ENCODE measurements at places on chromosomes 4 and X.

- DNase-seq, result no peak
These were observed 100.9 kb downstream of the TTC29 start for GRCh38 chr4:146844761-146845160.

DNA sequence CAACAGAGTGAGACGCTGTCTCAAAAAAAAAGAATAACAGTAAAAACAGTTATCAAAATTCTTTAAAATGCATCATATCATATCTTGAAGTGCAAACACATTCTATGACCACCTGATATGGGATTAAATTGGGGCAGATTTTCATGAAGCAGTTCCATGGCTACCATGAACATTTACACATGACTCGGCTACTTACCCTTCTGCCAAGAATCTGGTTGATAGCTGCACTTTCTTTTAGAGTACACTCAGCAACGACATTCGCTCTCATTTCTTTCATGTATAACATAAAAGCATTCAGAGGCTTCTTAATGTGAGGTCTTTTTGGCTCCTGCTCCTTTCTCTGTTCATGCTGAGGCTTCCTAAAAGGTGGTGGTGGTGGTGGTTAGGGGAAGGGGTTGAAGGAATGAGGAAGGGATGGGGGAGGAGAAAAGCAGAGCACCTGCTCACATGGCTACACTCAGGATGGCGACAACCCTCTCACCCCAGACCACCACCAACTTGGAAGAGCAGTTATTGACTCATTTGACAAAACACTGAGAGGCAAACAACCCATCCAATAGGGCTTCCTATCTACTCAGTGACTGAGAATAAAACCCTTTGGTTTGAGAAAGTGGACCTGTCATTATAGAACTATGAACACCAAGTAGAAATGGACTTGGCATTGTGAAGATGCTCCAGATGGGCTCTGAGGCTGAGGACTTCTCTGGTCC lies 88.5 kb downstream of the HADH start:
- DNase-seq, result no peak

- no peak for DNase-seq
These were observed 74.8 kb downstream of the POLA1 start for GRCh38 chrX:24768556-24768955.

DNA sequence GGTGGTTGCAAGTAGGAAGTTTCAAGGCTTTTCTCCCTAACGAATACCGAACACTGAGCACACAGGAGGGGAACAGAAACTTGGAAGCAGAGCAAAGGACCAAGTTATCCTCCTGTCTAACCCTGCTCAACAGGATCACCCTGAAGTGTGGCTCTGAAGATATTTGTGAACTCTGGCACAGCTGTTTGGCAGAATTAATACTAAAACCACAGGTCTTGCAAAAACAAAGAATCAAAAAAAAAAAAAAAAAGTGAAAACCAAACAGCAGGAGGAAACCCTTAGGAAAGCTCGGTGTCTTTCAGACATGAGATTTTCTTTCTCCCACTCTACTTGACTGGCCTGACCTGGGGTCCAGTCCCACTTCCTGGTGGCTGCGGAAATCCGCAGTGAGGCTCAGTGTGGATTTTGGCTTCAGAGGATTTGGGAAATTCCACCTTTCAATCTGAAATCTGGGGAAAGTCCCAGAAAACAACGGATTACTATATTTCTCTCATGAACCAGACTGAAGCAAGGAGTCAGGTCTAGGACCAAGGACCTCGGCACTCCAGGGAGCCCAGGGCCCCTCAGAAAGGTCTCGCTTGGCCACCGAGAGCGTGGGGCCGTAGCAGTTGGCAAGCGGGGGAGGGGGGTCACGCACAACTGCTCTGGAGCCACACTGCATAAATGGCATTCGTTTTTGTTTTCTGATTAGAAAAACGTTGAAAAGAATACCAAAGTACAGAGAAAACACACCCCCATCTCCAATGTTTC lies 867 bp downstream of the TIFA start:
- peak; percentile 10 for DNase-seq

- DNase-seq, result no peak
These were observed 36.1 kb upstream of the INPP4B start for GRCh38 chr4:142882159-142882558.

DNA sequence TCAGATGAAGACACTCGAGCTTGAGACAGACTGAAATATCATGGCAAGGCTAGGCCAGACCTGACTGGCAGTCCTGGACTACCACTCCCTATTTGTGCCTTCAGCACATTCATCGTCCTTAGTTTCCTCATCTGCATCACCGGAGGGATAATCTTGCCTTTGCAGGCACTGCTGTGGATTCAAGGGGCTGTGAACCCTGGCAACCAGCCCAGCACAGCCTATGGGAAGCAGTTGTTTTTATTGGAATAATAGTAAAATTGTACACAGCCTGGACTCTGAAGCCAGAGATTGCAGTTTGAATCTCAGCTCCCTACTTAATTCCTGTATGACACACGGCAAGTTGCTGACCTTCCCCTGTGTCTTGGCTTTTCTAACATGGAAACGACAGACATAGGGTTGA lies 161.0 kb downstream of the NSUN7 start:
- no peak for DNase-seq

DNA sequence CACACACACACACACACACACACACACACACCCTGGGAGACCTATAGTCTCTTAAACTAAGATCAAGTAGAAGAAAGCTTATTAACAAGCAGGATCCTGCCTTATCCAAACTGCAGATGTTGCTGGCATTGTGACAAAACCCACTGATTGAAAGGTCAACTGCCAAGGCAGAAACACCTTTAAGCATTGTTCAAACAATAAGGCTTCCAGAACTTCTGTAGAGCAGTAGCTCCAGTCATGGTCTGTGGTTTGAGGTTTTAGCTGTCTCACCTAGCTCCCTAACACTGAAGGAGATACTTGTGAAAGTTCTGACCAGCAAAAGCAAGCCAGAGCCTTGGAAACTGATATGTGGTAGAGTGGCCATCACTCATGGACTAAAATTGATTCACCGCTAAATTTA lies 59.8 kb downstream of the PTCHD1 start:
- DNase-seq, result no peak

DNA sequence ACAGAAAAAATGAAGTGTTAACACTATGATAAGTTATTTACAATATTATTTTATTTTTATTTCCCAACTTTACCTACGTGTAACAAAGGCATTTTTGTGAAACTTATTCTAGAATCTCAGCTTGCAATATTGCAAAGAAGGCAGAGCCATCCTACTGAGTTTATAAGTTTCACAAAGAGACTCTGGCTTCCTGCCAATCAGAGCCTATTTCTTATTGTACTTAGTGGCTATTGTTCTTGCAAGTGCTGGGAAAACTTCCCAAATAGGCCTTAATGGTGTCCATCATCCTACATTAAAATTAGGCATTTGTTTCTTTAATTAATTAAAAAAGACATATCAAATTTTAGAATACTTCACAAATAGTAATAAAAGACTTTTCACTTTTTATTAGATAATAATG lies 233.2 kb downstream of the EPHA5 start:
- no peak for DNase-seq

- no peak for DNase-seq
These were observed 150.1 kb upstream of the MAGEB2 start for GRCh38 chrX:30065226-30065625.

DNA sequence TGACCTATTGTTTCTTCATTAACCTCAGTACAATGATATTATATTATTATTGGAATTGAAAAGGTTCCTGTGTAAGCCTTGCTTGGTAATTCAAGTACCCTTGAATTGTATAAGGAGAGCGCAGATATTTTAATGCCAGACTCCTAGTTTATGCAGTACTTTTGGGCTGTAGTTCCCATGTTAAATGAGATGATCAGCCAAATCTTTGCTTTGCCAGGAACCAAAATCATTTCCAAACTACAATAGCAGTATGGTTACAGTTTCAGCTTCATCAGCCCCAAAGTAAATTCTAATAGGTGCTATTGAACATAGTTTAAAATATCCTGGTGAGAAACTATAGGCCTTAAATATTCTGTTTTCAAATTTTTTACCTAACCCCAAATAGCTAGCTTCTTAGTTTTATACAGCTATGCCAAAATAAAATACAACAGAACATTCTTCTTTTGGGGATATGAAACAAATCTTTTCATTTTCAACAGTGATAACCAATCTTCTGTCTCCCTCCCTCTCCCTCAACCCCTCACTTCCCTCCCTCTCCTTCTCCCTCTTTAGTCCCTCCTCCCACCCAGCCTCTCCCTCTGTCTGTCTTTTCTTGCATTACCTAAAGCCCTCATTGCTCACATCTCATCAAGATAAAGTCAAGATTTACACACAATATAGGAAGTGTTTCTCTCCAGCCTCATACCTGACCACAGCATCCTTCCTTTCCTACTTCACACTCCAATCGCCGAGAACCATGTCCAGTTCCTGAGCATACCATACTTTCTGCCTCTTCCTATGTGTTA lies 190.1 kb downstream of the SHROOM3 start:
- no peak for DNase-seq

DNA sequence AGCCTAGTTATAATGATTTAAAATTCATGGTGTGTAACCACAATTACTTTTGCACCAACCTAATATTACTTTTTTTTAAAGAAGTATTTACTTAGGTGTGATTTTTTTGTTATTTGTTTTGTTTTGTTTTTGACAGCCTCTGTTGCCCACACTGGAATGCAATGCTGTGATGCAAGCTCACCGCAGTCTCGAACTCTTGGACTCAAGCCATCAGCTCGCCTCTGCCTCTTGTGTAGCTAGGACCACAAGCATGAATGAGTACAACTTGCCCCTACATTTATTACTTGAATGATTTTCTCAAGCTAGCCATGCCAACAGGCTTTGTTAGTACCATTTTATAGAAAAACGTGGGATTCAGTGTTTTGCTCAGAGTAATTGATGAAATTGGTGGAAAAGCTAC lies 488.8 kb upstream of the CPEB2 start:
- no peak for DNase-seq

GRCh38 chr4:128635955-128636560 lies 173.4 kb upstream of the JADE1 start:
- DNase-seq, result no peak

- no peak for DNase-seq
These were observed 55.3 kb downstream of the MANBA start for GRCh38 chr4:102705391-102705935.

DNA sequence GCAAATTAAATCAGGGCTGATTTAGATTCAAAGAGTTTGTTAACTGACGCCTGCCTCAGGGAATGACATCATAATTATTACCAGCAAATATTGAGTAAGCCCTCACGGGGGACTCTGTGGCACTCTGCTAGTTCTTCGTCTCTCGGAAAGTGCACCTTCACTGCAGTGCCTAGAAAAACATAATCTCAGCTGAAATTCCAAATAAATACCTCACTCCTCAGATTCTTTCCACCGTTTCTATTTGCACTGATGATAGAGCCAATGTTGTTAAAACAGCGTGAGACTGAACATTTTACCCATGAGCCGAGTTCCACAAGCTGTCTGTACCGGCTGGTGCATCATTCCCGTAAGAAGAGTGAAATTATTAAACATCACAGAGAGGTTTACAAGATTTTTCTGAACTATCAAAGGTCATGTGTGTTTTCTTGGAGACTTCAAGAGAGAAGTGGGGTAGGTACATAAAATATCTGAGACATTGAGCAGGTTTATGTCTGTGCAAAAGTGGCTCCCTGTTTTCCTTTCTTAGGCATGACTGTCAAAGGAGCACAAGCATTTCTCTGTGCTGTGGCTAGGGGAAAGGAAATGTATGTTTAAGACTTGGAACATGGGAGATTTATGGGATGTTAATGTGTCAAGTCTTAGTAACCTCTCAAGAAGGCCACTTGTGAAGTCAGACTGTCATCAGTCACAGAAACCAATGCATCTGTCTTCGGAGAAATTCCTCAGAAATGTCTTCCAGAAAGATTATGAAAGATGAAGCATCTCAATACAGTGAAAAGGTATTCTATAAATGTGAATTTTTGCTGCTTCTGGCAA lies 119.6 kb downstream of the CBLL2 start:
- no peak for DNase-seq

- DNase-seq, result no peak
These were observed at the start of gene HEPH for GRCh38 chrX:66163849-66164411. Gene HEPH, plus strand, starts transcription at chrX:66164247. Its CDS starts 6,324 bp downstream, at chrX:66170571.

DNA sequence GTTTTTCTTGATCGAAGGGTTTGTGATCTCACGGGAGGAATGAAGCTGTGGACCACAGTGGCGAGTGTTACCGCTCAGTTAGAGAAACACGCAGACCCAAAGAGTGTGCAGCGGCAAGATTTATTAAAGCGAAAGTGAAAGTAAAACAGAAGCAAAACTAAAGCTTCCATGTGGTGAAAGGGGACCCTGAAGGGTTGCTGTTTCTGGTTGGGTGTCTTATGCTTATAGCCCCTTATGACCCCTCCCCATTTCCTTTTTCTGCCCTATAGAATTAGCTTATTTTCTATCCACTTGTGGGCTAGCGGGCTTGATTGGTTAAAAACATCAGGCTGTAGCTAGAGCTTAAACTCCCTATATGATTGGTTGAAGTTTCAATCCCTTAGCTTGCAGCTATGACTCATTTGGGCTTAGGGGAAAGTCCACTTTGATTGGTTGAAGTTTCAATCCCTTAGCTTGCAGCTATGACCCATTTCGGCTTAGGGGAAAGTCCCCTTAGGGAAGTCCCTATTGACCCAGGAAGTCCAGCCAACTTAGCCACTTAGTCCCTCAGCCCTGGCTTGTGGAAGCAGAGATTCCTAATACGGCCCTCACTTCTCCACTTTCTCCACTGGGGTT lies 171.2 kb upstream of the NWD2 start:
- no peak for DNase-seq

DNA sequence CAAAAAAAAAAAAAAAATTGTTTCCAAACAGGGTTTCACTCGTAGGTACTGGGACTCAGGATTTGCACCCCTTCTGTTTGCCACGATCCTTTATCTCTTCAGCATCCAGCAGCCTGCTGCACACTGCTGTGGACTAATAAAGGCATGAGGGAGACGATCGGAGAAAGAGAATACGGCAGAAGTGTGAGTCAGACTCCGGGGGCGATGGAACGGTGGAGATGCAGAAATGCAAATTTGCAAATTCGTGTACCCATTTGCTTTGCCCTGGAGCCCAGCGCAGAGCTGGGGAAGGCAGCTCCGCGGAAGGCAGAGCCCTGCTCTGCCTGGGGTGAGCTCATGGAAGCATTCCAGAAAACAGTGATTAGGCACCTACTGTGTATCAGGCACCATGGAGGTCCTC lies 270.3 kb downstream of the ASMT start:
- no peak for DNase-seq

DNA sequence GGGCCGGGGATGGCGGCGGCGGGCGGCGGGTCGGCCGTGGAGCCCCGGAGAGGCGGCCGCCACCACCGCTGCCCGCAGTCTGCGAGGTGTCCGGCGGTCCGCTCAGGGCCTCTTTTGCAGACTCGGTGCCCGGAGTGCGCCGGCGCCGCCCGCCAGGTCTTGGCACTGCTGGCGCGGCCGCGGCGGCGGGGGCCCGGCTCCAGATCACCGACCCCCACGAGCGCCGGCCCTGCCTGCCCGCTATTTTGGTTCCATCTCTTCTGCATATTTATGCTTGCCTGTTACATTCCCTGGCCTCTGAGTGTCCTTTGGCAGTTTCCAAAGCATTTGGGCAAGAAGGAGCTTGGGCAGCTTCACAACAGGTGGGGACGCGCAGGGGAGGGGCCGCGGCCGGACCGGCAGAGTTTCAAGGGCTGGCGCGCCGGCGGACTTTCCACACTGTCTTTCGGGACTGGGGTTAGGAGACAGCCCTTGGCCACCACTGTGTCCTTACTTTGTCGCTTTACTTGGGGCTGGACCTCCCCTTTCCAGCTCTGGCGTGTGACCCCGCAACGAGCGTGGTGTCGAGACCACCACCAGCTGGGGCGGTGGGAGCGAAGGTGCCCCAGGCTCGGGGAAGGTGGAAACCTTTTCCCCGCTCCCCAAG lies 668 bp upstream of the TAPT1 start:
- DNase-seq, result no peak

All from stimulated activated CD8-positive, alpha-beta memory T cell treated with anti-CD3 and anti-CD28 coated beads, Interleukin-7, amount 100 ng/mL, for 4 hours (primary cell).